ENCODE measurements at places on chromosomes 3 and 15.

- DNase-seq = no peak
Observed at GRCh38 chr3:73072634-73073033, 11.2 kb downstream of the EBLN2 start.

DNA sequence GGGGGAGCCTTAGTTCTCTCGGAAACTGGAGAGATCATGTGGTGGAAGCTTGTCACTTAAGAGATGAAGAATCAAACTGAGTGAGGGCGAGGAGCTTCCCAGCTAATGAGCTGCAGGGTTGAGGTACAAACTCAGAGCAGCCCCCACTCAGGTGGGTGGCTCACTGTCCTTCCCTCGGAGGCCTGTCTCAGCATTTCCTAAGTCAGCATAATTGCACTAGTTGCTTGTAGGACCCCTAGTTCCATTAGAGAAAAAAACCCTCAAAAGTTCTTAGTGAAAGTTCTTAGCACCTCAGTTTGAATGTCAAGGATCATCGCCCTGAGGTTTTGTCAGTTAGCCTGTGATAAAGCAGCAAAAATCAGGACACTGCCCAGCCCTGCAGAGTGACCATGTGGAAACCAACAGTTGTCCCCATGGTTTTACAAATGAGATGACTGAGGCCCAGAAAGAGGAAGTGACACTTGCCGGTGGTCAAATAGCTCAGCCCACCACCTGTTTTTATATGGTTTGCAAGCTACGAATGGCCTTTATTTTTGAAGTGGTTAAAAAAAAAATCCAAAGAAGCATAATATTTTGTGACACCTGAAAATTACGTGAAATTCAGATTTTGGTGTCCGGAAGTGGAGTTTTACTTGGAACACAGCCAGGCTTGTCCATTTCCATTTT, 11.9 kb downstream of the SMAD6 start:
- no peak for DNase-seq

DNA sequence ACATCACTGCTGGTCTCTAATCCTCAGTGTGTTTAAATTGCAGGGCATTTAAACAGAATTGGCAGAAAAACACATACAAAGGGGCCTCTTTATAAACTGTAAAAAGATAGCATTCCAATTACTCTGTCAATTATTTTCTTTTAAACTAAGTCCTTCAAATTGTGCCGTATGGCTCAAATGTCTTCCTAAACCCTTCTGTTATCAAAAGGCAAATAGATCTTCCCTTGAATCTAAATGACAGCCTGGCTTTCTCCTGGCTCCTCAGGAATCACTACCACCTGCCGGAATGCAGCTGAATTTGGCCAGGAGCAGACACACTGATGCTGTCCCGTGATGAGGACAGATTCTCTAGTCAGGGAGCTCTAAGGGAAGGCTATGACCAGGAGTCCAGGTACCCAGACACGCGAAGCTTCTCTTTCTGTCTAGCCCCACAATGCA, 85.6 kb downstream of the IGF2BP2 start:
- no peak for DNase-seq

DNA sequence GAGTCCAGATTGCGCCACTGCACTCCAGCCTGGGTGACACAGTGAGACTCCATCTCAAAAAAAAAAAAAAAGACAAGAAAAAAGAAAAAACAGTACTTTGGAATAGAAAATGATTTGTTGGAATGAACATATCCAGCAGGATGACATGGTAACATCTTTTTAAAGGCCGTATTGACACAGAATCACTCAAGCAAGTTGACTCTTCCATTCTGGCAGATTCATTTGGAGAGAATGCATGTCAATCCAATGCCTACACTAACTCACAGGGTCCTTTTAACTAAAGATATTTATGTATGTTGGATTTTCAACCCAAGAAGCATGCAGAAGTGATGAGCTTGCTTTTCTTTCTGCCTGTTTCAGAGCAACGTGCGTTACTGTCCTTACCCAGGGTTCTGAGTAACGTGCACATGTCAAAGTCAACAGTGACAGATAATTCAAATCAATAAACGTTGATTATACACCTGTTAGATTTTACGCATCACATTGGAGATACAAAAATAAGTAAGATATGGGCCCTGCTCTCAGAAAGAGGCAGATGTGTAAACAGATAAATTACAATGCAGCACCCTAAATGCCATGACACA, 77.1 kb upstream of the FNDC3B start:
- no peak for DNase-seq

- DNase-seq = no peak
Observed at GRCh38 chr3:87900061-87900460, 158.7 kb downstream of the CGGBP1 start.

DNA sequence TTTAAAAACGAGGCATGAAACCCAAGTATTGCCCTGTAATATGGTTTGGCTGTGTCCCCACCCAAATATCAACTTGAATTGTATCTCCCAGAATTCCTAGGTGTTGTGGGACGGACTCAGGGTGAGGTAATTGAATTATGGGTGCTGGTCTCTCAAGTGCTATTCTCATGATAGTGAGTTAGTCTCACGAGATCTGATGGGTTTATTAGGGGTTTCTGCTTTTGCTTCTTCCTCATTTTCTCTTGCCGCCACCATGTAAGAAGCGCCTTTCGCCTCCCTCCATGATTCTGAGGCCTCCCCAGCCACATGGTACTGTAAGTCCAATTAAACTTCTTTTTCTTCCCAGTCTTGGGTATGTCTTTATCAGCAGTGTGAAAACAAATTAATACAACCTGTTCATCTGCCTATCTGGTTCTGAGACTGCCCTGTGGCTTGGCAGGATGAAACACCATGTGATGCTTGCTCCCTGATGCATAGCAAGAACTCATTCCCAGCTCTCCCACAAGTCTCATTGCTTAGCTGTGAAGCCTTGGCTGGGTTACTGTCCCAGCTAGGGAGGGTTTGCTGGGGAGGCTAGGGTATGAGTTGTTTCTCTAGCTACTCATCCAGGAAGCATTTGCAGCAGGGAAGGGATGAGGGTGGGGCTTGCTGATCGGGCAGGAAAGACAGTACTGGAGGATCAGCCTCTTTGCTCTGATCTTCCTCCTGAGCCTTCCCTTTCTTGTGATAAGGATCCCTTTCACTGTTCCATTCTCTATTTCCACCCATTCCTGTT, 3.7 kb upstream of the SQOR start:
- peak; percentile 90 for DNase-seq
